ENCODE measurements at places on chromosomes 3 and 15.

GRCh38 chr15:28129231-28129848, 30.2 kb upstream of the OCA2 start:
- no peak for DNase-seq

DNA sequence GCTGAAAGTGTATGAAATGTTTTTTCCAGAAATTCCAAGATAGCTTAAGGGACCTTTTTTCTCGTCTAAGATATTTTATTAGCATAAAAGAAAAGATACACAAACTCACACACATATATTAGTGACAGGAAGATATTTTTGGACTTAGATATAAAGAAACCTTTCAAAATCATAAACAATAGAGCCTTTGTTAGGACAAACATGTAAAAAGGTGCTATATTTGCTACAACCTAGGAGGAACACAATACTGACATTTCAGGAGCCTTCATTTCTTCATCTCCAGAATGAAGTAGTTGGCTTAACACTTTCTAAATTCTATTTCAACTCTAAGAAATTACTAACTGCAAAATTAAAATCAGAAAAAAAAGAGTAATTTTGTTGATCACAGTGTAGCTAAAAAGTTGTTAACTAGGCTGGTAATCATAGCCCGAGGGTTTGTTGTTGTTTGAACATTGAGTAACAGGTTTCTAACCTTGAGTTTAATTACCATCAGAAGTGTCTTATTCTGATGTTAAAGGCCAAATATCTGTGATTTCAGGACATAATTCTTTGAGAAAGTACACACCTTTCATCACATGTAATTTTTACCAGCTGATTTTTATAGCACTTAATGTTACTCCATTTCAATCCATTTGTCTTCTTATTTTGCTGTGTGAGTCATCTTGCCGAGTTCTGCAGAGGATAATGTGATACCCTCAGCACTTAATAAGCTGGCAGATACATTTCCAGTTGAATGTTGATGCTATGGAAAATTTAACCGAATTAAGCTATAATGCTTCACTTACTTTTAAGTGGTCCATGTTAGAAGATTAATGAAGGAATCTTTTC, 97.3 kb downstream of the MBNL1 start:
- DNase-seq, result no peak

GRCh38 chr3:167913219-167913835, 177.8 kb downstream of the SERPINI1 start:
- DNase-seq, result no peak

GRCh38 chr3:14521611-14522010, 18.5 kb downstream of the GRIP2 start:
- DNase-seq, result no peak

DNA sequence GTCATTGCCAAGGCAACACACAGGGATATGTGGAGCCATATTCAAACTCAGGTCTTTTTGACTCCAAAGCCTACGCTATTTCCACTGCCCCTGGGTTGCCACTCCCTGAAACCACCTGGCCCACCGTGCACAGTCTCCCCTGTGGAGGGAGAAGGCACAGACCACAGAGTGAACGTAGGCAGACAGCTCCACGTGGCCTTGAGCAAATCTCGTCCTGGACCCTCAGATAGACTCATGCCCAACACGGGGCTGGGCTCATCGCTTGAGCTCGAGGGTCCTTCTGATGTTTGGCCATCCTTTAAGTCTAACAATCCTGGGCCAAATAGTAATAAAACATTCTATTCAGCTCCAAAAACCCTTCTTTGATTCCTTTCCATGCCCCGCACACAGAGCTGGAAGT, 72.0 kb downstream of the CPN2 start:
- no peak for DNase-seq

GRCh38 chr3:170632780-170633179, 46.9 kb upstream of the SLC7A14 start:
- no peak for DNase-seq
